NCI-H460 (cell line): ENCODE measurements at places on chromosomes 5 and 9.

DNA sequence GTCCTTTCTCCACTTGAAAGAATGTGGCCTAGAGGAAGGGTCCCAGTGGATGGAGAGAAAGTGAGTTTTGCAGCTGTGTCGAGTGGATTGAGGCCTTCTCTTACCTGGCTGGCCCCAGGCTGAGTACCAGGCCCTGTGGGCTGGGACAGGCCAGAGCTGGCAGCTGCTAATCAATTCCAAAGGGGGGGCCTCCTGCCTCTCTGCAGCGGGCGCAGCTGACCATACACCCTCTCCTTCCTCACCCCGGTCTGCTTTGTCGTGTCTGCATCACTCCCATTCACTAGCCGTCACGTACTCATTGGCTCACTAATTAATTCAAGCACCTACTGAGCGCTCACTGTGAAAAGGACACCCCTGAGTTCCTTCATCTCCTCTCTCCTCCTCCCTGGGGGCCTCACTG, 58.4 kb upstream of the PITX1 start:
- DNase-seq = no peak

DNA sequence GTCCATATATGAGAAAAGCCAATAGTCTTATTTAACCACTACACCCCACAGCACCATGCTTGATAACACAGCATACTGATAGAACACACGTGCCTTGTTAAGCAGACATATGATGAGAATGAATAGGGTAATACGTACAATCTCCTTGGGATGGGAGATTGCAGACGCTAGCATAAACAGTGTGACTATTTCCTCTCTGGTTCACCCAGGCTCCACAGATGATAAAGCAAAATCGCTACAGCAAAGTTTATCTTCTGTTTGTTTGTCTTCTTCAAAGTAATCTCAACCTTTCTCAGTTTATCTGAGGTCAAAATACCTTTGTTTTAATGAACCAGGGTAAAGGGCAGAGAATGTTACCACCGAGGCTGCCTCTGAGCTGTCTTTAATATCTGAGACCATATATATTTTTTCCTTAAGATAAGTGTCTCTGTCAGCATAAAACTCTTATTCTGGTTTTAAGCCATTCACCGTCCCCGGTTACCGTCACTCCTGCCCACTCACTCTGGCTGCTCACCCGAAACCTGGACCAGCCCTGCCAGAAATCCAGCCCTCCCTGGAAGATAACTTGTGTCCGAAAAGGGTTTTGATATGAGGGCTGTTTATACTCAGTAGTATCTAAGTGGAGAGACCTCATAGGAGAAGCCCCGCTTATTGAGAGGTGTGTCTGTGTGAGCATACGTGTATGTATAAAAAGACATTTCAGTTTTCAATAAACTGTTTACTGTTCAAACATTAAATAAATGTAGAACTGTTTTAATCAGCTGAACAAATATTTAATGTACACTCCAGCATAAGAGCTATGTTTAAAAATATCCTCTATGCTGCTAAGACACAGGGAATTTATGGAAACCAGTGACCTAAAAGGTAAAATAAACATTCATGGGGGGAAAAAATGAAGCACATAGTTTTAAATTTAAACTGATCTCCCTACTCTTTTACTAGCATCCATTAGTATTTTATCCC, 465.4 kb downstream of the RASEF start:
- DNase-seq = no peak

GRCh38 chr5:74316064-74316603, 324.4 kb downstream of the ENC1 start:
- peak; percentile 11 for DNase-seq

- DNase-seq = no peak
Measured at GRCh38 chr9:80285326-80285725, 713.6 kb downstream of the TLE4 start.
